Endodermal cell (in vitro differentiated cells): ENCODE measurements at places on chromosomes 11 and 22. TPM values are rescaled to one million over a fixed set of nuclear protein-coding genes. Genes with fewer than 3 reads are reported as not detected.
A peak's percentile ranks its signal among the peaks of the same experiment; 100 is the strongest.

DNA sequence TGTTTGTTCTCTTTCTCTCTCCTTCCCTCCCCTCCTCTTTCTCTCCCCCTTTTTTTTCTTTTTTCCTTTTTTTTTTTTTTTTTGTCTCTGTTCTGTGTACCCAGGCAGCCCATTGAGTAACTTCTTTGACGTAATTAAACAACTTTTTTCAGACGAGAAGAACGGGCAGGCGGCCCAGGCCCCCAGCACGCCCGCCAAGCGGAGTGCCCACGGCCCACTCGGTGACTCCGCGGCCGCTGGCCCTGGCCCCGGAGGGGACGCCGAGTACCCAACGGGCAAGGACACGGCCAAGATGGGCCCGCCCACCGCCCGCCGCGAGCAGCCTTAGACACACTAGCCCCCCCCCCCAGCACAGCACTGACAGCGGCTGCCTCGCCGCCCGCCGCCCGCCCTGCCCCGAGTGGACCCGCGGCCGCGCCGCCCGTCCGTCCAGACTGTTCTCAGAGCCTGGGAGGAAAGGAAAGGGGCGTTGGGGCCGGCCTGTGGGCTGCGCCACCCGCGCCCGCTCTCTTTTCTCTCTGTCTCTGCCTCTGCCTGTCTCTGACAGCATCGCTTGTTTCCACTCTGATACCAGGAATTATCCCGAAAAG is 26.1 kb downstream of the MOB2 start:
- no peak for DNase-seq

GRCh38 chr22:32951076-32951806 is 106.9 kb downstream of the SYN3 start:
- peak; percentile 74 for DNase-seq

- DNase-seq: no peak
These were observed 39.9 kb downstream of the CD6 start for GRCh38 chr11:61011229-61011870.

DNA sequence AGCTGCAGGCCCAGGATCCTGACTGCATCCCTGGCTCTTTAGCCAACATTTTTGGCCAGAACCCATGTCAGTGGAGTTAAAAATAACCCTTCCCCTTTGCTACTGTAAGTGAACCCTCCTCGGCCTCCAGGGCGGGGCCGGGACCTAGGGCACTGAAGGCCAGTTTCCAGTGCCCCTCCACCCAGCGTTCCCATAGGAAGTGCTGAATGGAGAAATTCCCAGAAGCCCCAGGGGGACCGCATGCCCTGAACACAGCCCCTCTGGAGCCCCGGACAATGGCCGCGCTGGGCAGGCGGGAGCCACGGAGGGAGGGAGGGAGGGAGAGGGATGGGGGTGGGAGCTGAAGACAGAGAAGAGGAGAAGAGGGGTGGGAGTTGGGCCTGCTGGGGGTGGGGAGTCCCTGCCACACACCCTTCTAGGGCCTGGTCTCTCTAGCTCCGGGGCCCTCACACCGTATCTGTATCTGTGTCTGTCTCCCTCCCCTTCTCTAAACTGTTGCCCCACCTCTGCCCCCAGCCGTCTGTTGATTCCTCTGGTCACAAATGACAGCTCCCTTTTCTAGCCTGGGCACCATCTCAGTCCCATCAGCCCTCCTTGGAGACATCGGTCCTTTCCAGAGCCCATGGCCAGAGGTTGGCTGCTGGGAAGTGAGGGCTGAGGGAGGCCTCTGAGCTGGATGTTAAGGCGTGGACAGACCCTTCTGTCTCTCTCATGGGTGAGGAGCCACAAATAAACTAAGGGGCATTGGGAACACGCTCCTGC is 10.9 kb downstream of the PDGFB start:
- DNase-seq: no peak

DNA sequence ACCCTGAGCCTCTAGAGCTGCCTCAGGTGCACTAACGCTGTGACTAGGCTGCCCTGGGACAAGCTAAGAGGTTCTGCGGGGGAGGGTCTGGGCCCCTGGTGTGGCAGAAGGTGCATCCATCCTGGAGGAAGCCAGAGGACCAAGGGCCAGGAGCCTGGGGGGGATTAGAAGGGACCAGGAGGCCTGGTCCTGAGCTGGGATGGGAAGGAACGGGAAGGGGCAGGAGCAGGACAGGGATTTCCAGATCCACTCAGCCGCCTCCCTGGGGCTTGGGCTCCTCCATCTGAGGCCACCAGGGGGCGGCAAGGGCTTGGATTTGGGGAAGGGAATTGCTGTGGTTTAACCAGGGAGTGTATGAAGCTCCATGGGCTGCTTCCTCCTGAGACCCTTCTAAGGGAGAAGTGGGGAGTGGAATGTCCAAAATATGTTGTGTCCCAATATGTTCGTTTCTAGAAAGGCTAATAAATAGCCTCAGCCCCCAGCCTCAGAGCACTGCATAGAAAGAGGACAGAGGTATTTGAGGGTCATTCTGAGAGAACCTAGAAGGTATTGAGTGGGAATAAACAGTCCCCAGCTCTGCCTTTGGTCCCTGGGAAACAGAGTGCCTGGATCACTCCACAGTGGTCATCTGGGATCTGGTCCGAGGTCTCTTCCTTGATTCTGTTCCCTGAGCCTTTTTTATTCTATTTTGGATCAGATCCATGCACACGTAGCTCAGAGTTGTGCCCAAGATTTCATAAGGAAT is 17.4 kb upstream of the PRAME start:
- peak; percentile 94 for DNase-seq

GRCh38 chr11:111565114-111565720 is 24.7 kb downstream of the LAYN start:
- peak; percentile 87 for DNase-seq

- DNase-seq: peak; percentile 49
These were observed 21.1 kb downstream of the EIF3F start for GRCh38 chr11:8008212-8008611.

DNA sequence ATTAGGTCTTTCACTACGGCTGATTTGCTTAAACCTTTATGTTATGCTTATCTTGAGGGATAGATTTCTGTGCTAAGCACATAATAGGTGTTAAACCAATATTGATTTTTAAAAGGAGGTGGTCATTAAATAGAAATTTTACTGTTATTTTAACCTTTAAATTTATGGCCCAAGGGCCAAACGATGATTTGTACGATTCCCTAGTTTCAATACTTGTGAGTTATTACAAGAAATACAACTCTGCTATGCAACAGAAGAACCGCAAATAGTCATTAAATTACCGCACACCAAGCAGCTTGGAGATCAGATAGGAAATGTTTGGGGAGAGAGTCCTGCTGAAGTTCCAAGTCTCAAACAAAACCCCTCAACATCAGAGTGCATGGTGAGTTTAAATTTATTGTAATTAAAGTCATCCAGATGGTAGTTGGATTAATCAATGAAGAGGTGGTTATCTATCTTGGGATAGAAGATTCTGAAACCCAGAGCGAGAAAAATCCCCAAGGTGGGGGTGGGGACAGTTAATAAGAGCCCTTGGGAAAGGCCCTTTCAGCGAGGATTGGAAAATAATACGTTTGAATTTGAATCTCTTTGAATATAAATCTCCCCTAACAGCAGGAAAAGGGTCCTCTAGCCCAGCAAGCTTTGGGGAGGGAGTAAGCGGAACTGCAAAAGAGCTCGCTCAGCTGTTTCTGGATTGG is 805 bp upstream of the QSER1 start:
- DNase-seq: no peak

DNA sequence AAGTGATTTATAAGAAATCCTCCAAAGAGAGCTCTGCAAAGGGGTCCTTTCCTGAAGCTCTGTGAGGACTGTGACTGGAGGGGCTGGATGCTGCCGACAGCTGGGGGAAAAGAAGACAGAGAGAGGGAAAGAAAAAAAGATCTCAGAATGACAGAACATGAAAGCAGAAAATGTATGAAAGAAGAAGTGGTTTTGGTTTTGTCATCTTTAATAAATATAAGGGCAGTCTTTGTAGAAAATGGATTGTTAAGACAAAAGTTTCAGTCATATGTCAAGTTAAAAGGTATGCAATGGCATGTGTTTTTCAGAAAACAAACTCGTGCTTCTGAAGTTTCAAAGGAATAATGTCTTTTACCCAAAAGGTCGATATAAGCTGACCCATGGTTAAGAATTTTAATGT is 105.5 kb downstream of the CCDC83 start:
- no peak for DNase-seq

DNA sequence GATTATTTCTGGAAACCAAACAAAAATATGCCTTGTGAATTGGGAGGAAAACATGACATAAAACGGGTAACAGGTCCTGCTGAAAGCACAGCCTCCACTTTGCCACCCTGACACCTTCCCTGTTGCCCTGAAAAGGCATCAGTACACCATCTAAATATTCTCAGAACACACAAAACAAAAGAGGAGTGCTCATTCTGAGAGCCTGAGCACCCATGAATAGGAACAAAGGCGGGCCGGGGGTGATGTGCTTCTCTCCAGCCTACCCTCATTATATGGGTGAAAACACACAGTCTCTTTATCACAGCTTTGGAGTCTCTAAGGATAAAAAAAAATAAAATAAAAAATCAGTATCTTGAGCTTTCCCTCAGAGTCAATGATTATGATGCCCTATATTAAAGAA is 19.7 kb downstream of the SCUBE2 start:
- DNase-seq: no peak

Gene H19
- total RNA-seq: 3.2 and 3.8 TPM in 2 replicates

Gene OSBP2
- 11.1 and 13.2 TPM in 2 replicates for total RNA-seq

Gene PHF21B
- 49.2 and 69.2 TPM in 2 replicates for total RNA-seq

Gene LRRC74B
- not detected in 2 replicates for total RNA-seq

Gene GLYATL2
- 0.49 to 1.7 TPM (median 1.4 TPM) in 3 replicates for total RNA-seq

Gene PTPRCAP
- total RNA-seq: 0.49 TPM in 1 of 3 replicates, not detected in the others

Gene TBX1
- 1.3 and 2.0 TPM in 2 replicates for total RNA-seq

Gene CHADL
- total RNA-seq: 0.79 and 0.84 TPM in 2 replicates

Gene CSNK1E
- total RNA-seq: 206 and 229 TPM in 2 replicates

Gene VWA5A
- 65.4 to 90.9 TPM (median 70.3 TPM) in 3 replicates for total RNA-seq
